Activated T-helper 2 cell treated with anti-CD3 and anti-CD28 coated beads, Interferon-gamma antibody, Interleukin-2, Interleukin-4, amounts not matched to agents 10 μg/mL and 5 μg/mL and 100 μg/mL, durations not matched to agents 14 hours and 24 hours and 36 hours (primary cell): ENCODE measurements at places on chromosomes 1 and 21. TPM values are rescaled to one million over a fixed set of nuclear protein-coding genes. Genes with fewer than 3 reads are reported as not detected.

The TSPAN2 gene
- total RNA-seq: 0.27 and 0.76 TPM in 2 replicates

The CCDC17 gene
- total RNA-seq: 2.5 and 2.8 TPM in 2 replicates

The TPM3 gene
- total RNA-seq: 696 and 759 TPM in 2 replicates

The SLC1A7 gene
- total RNA-seq: not detected in 2 replicates

The C4BPB gene
- total RNA-seq: 0.23 and 0.41 TPM in 2 replicates

The DCLRE1B gene
- total RNA-seq: 18.8 and 20.8 TPM in 2 replicates

The AGBL4 gene
- not detected in 2 replicates for total RNA-seq

The USP16 gene
- total RNA-seq: 40.9 and 44.1 TPM in 2 replicates

The HSD3B2 gene
- not detected in 2 replicates for total RNA-seq

The THEM5 gene
- total RNA-seq: not detected in 2 replicates

The FCN3 gene
- total RNA-seq: not detected in 2 replicates

The DHRS3 gene
- total RNA-seq: 93.6 and 95.2 TPM in 2 replicates

The NMNAT2 gene
- total RNA-seq: not detected in 2 replicates

The GJA4 gene
- total RNA-seq: not detected in 2 replicates

The BTF3L4 gene
- 40.8 and 43.1 TPM in 2 replicates for total RNA-seq
